Activated naive CD8-positive, alpha-beta T cell treated with anti-CD3 and anti-CD28 coated beads, Interleukin-2, amount 50 U/mL, for 16 hours (primary cell): ENCODE measurements at places on chromosomes 2 and 18.

DNA sequence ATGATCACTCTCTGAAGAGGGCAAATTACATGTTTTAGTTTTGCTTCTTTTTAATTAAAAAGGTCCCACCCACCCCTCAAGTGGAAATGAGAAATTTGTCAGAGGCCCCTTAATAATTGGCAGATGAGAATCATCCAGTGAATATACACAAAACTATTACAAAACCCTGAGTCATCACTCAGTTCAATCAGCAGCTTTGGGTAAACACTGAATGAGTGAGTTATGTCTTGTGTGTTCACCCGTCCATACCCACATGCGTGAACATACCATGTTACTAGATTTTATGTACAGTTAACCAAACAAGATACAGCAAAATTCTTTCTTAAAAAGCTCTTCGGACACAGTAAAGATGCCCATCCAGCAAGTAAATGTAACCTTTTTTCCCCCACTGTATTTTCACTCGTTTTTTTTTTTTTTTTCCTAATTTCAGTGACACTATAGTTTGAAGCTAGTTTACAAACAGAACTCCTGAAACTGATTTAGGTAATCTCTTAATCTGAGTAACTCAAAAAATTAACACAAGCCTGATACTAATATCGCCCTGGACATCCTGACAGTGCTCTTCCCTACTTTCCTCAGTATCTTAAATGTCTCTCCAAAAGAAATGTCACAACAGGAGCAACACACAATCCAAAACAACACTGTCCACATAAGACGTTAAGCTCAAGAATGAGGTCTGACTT lies 1.4 kb downstream of the PSME4 start:
- no peak for DNase-seq

DNA sequence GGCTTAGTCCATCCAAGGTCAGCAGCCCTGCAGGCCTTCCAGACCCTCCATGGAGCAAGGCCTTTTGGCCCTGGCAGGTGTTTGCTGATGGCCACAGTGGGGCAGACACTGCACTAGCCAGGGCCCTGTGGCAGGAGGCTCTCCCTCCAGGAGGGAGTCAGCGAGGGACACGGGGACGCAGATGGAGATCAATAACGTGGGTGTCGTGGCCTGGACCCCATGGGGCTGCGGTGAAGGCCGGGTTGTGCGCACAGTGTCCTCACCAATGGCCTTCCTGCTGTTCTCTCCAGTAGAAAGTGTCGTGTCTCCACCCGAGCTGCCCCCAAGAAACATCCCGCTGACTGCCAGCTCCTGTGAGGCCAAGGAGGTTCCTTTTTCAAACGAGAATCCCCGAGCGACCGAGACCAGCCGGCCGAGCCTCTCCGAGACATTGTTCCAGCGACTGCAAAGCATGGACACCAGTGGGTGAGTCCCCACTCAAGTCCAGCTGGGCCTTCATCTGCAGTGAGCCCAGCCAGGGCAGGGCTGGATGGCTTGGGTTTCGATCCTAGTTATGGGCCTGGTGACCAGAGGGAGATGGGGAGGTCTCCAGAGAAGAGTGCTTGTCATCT lies 65.4 kb downstream of the INPP5D start:
- DNase-seq = no peak

- no peak for DNase-seq
Observed at GRCh38 chr2:53813151-53813550, 26.3 kb downstream of the ERLEC1 start.

DNA sequence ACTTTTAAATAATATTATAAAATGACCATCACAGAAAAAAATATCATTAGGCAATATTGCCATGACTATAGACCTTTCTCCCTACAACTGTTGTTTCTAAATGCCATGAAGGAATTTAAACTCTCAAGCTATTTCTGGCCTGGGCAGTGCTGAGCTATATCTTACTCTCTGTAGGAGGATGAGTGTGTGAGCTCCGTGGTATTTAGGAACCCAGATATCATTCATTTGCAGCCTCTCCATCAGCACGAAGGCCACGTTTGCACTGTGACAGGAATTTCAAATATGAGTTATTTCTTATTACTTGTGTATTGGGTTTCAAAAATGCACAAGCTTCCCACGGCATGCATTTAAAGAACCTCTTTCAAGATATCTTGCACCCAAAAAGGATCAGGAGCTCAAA lies 35.0 kb upstream of the SOX11 start:
- no peak for DNase-seq

DNA sequence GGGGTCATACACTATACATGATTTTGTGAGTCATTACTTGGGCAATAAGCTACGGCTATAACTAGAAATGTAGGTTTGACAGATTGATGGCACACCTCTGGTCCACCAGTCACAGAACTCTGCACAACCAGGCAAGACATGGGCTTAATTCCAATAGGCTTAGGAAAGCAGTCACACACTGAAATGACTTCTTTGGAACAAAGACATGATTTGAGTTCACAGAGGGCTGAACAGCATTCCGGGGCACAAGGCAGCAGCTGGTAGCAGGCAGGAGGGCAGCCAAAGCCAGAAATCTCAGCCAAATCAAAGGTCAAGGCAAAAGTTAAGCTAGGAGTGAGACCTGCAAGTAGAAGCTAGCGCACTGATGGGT lies 27.4 kb downstream of the FABP1 start:
- DNase-seq = no peak

- DNase-seq = no peak
Observed at GRCh38 chr18:24761765-24762164, 301.3 kb downstream of the HRH4 start.
